ENCODE measurements at places on chromosomes 7 and 10. TPM values are rescaled to one million over a fixed set of nuclear protein-coding genes. Genes with fewer than 3 reads are reported as not detected.

Gene CCDC71L
- total RNA-seq, result 77.0 TPM

Gene PPP1R9A
- not detected for total RNA-seq

Gene RAB18
- 42.3 TPM for total RNA-seq

Gene PALS2
- 10.1 TPM for total RNA-seq

Gene KRIT1
- 23.2 TPM for total RNA-seq

Gene NPSR1
- total RNA-seq, result not detected

Gene SLIT1
- total RNA-seq, result not detected

Gene DOCK1
- 37.3 TPM for total RNA-seq

Gene CPED1
- total RNA-seq, result 0.23 TPM

Gene ZCCHC24
- total RNA-seq, result 1.0 TPM

Gene KCNIP2
- total RNA-seq, result not detected

Gene HPSE2
- not detected for total RNA-seq

Gene TMEM270
- not detected for total RNA-seq

Gene PRPS1L1
- not detected for total RNA-seq

Gene CALML5
- not detected for total RNA-seq

Gene ASZ1
- not detected for total RNA-seq

Gene C10orf143
- not detected for total RNA-seq

Gene AOC1
- total RNA-seq, result not detected

Gene PLEKHS1
- total RNA-seq, result not detected

Gene DUS4L
- total RNA-seq, result 9.9 TPM

Gene TMEM26
- not detected for total RNA-seq

Gene PSD
- 0.31 TPM for total RNA-seq

Gene MICALL2
- total RNA-seq, result 19.3 TPM

Gene ZNF273
- 2.0 TPM for total RNA-seq

Gene SEMA3E
- 0.23 TPM for total RNA-seq

Gene OR2A1
- not detected for total RNA-seq

Gene SRRM3
- total RNA-seq, result 0.30 TPM

Gene PIK3CG
- not detected for total RNA-seq

Gene OR9A2
- total RNA-seq, result not detected

Gene SHTN1
- 7.4 TPM for total RNA-seq

Gene AKR1C1
- total RNA-seq, result 24.1 TPM

Gene KCNK18
- not detected for total RNA-seq

Gene SIRT1
- 5.8 TPM for total RNA-seq

Gene GHRHR
- total RNA-seq, result not detected

Gene VAX1
- total RNA-seq, result not detected

Gene AMZ1
- under 0.01 TPM for total RNA-seq

Gene PMS2
- 17.9 TPM for total RNA-seq

Gene NCF1
- 1.9 TPM for total RNA-seq

Gene MSMB
- total RNA-seq, result not detected

Gene CYP2C8
- not detected for total RNA-seq

Gene FZD1
- total RNA-seq, result 4.1 TPM

Gene TLX1
- not detected for total RNA-seq

Gene MCM10
- total RNA-seq, result 14.6 TPM

Gene RBP4
- not detected for total RNA-seq

Measured in hair follicular keratinocyte (primary cell).